ENCODE measurements at places on chromosomes 5 and 9. TPM values are rescaled to one million over a fixed set of nuclear protein-coding genes. Genes with fewer than 3 reads are reported as not detected.

OLFM1 gene
- not detected for total RNA-seq

- no peak for DNase-seq
These were observed 218.5 kb upstream of the IRX1 start for GRCh38 chr5:3377176-3377575.

STK32A gene
- total RNA-seq, result not detected

DNA sequence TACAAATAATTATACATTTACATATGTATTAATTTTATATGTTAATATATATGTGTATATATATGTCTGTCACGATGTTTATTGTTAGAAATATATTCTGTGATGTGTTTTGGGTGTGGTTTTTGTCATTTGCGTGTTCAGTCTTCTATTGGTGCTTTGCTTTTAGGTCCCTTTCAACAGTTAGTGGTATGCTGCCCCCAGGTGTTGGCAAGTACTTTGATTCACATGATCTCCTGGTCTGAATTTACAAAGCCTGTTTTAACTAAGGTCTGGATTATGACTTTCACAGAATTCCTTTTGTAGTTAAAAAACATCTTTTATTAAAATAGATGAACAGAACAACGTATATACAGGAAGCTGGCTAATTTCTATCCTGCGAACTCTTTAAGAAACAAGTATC lies 271.5 kb downstream of the CCDC171 start:
- no peak for DNase-seq

DNA sequence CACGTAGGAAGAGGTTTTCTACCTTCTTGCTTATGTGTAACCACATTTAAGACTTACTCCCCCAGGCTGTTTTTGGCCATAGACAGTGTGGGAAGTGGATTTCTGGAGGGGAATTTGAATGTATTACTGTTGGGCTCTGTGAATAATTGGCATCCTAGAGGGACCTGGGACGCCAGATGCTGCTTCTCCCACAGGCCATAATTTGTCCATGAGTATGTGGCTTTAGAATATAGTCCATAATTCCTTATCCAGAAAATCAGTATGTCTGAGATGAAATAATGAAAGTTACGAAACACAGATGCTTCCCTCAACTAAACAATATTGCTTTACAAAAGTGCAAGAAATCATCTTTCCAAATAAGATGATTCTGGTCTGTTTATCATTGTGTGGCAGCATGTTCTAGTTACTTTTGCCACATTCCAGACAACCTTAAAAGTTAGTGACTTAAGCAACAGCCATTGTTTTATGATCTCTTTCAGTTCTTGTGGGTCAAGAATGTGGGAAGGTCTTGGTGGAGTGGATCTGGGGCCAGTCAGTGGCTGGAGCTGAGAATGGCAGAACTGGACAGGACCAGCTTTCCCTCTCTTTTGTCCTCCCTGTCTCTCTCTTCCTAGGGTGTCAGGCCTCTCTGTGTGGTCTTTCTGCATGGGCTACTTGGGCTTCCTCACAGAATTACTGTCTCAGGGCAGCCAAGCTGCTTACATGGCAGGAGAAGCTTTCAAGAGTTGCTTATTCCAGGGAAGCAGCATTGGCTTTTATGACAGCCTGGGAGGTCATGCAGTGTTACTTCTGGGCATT lies 79.4 kb downstream of the FBXL7 start:
- no peak for DNase-seq
